ENCODE measurements at places on chromosomes 7 and 10. TPM values are rescaled to one million over a fixed set of nuclear protein-coding genes. Genes with fewer than 3 reads are reported as not detected.

The UBTD1 gene
- total RNA-seq, result 1.5 TPM

The NODAL gene
- not detected for total RNA-seq

The NXPH1 gene
- total RNA-seq, result not detected

The OPN1SW gene
- not detected for total RNA-seq

The KCNIP2 gene
- total RNA-seq, result 3.4 TPM

The OR9A2 gene
- not detected for total RNA-seq

The SH2B2 gene
- 1.3 TPM for total RNA-seq

Data from T-helper 1 cell treated with Interleukin-12 subunit alpha and Interleukin-12 subunit beta and Interleukin-4 antibody, amounts not matched to agents 30 ng/mL and 1 ng/mL, for 36 hours (primary cell).